ENCODE measurements at places on chromosomes 13 and 19. TPM values are rescaled to one million over a fixed set of nuclear protein-coding genes. Genes with fewer than 3 reads are reported as not detected.

The NKPD1 gene
- 0.70 TPM for total RNA-seq

The CABP5 gene
- not detected for total RNA-seq

The PSG4 gene
- total RNA-seq, result not detected

The SBSN gene
- not detected for total RNA-seq

The NAPSA gene
- 0.44 TPM for total RNA-seq

The NLRP7 gene
- 3.2 TPM for total RNA-seq

The METTL21C gene
- not detected for total RNA-seq

The GJB2 gene
- 0.07 TPM for total RNA-seq

The ELSPBP1 gene
- total RNA-seq, result not detected

The KIR3DL1 gene
- not detected for total RNA-seq

The UQCRFS1 gene
- total RNA-seq, result 68.2 TPM

The AKT2 gene
- total RNA-seq, result 112 TPM

The PLK5 gene
- 0.14 TPM for total RNA-seq

The PSG2 gene
- not detected for total RNA-seq

The IGFL2 gene
- total RNA-seq, result 0.17 TPM

The FBXW9 gene
- total RNA-seq, result 15.3 TPM

The NEK5 gene
- total RNA-seq, result not detected

The PRTN3 gene
- 0.66 TPM for total RNA-seq

The MUC16 gene
- not detected for total RNA-seq

The MRPL54 gene
- 56.3 TPM for total RNA-seq

The DZIP1 gene
- total RNA-seq, result 21.4 TPM

The ZNF71 gene
- total RNA-seq, result 9.9 TPM

The SDHAF1 gene
- 41.9 TPM for total RNA-seq

The ACER1 gene
- total RNA-seq, result not detected

The GARIN5B gene
- not detected for total RNA-seq
